ENCODE measurements at places on chromosomes 7 and 10.

DNA sequence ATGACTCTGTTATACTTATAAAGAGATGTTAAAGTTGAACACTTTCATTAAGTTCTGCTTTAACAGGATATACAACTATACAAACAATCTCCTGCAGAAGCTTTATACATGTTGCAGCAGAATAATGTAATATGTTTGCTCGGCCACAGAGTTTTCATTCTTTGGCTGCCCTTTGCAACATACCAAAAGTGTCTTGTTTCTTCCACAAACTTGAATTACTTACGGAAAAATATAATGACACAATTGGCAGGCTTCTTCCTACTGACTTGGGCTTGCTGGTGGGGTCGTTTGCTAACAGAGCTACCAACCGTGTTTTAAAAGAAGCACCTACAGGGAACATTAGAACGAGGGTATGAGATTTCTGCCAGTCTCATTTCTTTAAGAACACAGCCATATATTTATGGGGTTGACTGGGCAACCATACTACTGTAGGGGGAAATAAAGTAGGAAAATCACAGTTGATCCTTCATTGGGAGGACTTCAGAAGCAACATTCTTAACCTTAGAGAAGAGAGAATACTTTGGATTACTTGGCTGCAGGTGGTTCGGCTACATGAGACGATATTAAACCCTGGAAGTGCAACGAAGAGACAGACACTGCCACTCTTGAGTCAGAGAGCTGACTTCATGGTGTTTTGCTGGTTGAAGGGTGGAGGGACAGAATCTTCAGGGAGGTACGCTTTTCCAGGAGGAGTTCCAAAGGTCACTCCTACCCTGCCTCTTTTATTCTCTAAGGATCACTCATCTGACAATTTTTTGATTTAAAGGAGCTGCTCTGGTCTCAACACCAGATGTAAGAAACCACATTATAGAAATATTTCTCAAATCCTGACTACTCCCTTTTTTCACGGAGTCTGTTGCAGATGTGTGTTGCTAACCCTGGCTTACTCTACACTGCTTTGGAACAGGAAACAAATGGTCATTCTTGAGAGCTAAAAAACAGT lies 123.9 kb downstream of the SEMA3C start:
- DNase-seq: no peak

- peak; percentile 72 for DNase-seq
Observed at GRCh38 chr10:110681023-110681681, 37.0 kb downstream of the RBM20 start.

DNA sequence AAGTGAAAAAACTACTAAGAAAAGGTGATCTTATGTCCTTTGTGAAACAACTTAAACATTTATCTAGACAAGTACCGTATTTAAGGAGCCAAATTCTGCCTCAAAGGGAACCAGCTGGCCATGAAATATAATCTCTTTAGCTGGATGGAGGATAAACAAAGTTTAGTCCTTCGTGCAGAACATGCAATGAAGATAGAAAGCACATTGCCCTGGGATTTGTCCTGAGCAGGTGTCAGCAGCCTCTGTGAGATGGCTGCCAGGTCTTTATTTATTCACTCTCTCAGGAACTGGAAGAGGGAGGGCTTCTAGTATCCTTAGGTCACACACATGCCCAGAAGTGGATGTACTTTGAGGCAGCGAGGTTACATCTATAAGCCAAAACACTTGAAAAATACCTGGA lies 57.4 kb upstream of the CASD1 start:
- DNase-seq: no peak

- DNase-seq: no peak
Observed at GRCh38 chr10:132345345-132345744, 13.4 kb downstream of the LRRC27 start.

DNA sequence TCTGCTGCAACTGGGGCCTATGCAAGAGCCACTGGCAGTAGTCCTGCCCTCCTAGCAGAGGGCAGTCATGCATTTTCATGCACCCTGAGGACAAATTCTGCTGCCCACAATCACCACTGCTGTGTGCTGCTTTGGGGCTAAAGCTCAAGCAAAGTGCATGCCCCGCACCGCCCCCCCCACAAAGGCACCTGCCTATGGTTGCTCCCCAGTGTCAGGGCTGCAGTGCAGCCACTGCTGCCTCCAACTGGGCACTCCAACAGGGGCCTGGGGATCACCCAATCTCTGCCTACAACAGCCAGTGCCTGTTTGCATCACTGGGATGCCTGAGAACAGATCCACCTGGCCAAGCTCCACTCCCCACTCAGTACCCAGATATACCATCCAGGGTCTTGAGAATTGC lies 417.0 kb downstream of the HTR7 start:
- no peak for DNase-seq

DNA sequence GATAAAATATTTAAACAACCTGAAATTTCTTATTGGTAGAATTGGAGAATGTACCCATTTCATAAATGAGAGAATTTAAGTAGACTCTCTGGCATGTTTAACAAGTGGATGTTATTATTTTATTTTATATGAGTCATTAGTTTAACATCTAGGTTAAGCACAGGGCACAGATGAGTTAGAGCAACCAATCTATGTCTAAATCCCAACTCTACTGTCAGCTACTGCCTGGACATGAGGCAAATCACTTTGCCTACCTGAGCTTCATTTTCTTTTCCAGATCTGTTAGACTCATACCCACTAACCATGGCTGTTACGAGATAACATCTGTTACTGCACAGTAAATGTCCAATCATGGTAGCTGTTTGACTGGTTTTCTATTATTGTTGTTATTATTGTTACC lies 251.1 kb downstream of the INHBA start:
- DNase-seq: peak; percentile 29

- DNase-seq: no peak
Observed at GRCh38 chr7:13633857-13634256, 355.6 kb downstream of the ETV1 start.

DNA sequence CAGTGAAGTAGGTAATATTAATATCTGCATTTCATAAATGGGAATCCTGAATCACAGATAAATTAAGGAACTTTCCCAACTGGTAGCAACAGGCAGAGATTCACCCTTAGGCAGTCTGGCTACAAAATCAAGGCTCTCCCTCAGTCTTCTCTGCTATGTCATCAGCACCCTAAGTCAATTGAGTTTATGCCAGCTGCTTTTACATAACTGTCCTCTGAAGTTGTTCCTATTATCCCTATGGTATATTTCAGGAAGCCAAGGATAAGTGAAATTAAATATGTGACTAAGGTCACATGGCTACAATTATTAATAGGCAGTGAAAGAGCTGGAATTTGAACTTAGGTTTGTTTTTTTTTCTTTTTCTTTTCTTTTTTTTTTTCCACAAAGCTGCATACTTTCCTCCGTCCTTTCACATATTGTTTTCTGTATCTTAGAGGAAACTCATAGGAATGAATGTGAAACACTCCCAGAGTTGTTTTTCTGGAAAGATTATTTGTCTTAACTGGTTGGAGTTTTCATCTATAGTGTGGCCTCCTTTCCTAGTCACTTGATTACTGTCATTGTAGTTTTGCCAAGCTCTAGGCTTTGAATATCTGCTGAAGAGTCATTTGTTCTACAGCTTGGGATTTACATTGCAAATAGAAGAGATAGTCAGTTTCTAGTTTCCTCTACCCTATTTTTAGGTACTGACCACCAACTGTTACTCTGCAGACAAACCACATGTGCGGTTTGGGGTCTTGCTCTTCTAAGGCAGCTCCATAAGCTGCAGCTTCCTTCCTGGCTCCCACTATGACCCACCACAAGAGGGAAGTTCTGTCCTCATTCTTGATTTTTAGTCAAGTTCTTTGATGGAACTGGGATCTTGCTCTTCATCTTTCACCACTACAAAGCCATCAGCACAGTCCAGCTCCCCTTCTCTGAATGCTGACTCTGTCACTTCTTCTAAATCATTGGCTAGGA lies 338.0 kb upstream of the KIAA1217 start:
- no peak for DNase-seq

DNA sequence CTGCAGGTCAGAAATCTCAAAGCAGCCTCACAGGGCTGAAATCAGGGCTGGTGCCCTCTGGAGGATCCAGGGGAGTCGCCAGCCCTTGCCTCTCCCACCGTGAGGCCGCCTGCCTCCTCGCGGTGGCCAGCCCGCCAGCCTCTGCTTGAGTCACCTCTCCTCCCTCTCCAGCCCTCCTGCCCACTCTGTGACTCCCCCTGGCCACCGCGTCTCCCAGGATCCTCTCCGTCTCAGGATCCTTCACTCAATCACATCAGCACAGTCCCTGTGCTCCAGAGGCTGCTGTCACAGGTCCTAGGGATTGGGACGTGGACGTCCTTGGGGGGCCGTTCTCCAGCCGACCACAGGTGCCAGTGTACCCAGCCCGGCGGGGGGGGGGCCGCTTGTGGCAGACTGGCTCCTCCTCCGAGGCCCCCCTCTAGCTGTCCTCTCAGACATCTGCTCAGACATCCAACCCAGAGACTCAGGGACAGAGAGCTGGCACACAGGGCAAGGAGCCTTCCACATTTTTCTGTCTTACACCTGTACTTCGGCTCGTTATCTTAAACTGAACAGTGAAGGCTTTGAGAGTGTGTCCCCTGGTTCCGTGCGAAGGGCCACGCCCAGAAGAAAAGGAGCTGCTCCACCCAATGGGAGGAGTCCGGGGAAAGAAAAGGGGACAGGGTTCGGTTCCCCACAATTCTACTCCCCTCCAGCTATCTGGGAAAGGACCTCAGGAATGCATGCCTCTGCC lies 9.4 kb upstream of the PPP2R2D start:
- no peak for DNase-seq

GRCh38 chr7:28096713-28097112 lies 83.9 kb downstream of the JAZF1 start:
- DNase-seq: peak; percentile 68

DNA sequence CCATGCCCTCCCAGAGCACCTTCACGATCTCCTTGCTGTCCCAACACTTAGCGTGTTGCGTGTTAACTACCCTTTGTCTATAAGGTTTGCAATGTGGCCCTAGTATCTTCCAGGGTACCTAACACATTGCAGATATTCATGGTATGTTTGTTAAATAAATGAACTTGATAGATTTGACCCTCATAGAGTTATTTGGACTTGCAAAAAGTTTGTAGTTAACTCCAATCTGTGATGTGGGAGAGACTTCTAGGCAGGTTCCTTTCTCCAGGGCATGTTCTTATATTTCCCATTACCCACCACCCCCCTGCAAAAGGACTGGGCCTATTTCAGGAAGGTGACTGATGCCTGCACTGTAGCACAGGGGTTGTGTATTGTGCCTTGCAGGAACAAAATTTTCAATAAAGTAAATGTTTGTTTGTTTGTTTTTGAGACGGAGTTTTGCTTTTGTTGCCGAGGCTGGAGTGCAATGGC lies 612 bp downstream of the HILPDA start:
- no peak for DNase-seq

GRCh38 chr7:74441801-74442200 lies 11.9 kb upstream of the GTF2IRD1 start:
- DNase-seq: no peak

- DNase-seq: no peak
Observed at GRCh38 chr10:77575271-77576006, 62.2 kb downstream of the KCNMA1 start.

DNA sequence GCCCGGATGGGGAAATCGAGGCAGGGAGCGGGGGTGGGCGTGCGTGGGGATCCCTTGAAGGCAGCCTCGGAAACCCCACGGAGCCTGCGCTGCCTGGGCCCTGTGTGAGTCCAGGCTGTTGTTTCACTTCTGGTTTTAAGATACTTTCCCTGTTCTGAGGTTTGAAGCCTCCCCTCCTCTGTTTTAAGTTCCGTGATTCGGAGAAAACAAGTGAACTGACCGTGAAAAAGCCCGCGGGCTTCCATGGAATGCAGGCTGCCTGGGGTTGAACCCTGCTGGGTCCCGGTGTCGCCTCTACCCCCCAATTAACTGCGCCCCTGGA lies 401 bp downstream of the LRRC27 start:
- no peak for DNase-seq

DNA sequence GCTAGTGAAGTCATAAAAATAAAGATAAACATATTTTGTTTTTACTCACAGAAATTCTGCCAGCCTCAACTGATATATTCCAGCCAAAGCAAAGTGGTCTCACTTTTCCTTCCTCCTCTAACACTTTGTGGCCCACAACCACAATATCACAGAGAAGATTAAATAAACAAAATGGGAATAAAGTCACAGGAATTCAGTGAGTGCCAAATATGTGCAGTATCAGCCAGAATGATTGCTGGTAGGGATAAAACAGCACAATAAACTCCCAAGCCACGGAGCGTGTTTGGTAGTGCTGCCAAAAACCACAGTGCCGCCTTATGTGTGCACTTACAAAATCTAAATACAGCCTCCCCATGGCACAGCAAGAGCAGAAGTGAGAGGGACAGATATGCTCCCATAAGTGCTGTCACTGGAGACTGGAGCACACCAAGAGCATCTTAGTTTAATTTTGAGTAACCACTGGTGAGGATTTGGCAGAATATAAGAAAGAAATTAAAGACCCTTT lies 155.8 kb downstream of the POM121L12 start:
- DNase-seq: no peak

GRCh38 chr10:35326466-35327235 lies 9.7 kb upstream of the CCNY start:
- no peak for DNase-seq

DNA sequence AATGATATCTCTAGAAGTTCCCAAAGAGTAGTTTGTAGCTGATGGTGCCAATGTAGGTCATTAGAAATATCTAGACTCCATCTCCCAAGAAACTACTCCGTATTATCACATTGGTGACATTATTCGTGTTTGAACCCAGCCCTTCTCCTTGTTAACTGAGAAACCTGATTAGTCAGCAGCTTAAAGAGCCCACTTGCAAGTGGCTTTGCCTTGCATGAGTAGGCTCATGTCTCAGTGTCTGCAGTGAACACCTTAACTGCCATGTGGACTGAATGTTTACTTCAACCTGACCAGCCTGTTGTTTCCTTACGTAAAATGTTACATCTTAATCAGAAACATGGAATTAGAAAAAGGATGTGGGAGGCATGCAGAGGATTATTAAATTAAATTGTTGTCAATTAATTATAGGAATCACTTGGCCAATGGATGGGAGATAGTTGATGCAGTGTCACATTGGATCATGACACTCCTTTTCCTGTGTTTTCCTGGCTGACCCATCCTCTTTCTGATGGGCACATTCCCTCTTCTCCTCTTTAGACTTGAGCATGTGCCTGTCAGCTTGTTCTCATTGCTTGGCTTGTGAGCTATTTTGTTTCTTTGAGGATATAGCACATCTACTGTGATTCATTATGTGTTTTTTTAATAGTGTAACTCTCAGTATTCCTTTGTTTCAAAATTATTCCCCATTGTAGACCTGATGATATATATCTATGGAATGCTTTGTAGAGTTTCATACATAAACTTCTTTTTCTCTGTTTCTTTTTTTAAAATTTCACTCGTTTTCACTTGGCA lies 18.0 kb downstream of the STARD3NL start:
- DNase-seq: no peak

GRCh38 chr10:125159932-125160855 lies at the start of gene CTBP2:
TSS of gene CTBP2 (minus strand) at chr10:125160563.
- DNase-seq: peak; percentile 71

GRCh38 chr7:118689403-118689802 lies 464.9 kb downstream of the ANKRD7 start:
- DNase-seq: no peak
